ENCODE measurements at places on chromosomes 5 and 9. TPM values are rescaled to one million over a fixed set of nuclear protein-coding genes. Genes with fewer than 3 reads are reported as not detected.

GRCh38 chr9:134981829-134982228 is 64.1 kb upstream of the FCN1 start:
- H3K27me3 ChIP-seq = peaks cover 20% of the 10 kb centered on the region
- H3K4me3 ChIP-seq = no peak overlapping the region
- no peaks in the 10 kb centered on the region for H3K36me3 ChIP-seq
- no peaks in the 10 kb centered on the region for H3K4me1 ChIP-seq
- DNase-seq = no peak

DNA sequence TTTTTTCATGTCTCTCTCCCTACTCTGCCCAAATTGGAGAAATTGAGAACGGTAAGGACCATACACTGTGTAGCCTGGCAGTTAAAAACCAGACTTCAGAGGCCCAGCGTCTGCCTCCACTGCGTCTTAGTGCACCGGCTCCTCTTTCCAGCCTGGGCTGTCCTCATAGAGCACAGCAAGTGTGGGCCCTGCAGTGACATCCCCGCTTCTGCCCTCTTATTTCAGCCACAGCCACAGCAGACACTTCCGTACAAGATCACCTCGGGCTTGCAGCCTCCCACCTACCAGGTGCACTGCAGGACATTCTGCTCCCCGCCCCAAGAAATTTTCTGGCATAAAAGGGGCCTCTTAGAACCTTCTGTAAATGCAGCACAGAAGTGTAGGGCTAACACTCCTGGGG is 21.4 kb upstream of the SMIM23 start:
- H3K4me3 ChIP-seq = no peak overlapping the region
- peaks cover 2% of the 10 kb centered on the region for H3K36me3 ChIP-seq
- H3K27ac ChIP-seq = no peak overlapping the region
- H3K27me3 ChIP-seq = no peaks in the 10 kb centered on the region
- H3K4me1 ChIP-seq = no peaks in the 10 kb centered on the region

The ELAVL2 gene
- 26.0 TPM for total RNA-seq

DNA sequence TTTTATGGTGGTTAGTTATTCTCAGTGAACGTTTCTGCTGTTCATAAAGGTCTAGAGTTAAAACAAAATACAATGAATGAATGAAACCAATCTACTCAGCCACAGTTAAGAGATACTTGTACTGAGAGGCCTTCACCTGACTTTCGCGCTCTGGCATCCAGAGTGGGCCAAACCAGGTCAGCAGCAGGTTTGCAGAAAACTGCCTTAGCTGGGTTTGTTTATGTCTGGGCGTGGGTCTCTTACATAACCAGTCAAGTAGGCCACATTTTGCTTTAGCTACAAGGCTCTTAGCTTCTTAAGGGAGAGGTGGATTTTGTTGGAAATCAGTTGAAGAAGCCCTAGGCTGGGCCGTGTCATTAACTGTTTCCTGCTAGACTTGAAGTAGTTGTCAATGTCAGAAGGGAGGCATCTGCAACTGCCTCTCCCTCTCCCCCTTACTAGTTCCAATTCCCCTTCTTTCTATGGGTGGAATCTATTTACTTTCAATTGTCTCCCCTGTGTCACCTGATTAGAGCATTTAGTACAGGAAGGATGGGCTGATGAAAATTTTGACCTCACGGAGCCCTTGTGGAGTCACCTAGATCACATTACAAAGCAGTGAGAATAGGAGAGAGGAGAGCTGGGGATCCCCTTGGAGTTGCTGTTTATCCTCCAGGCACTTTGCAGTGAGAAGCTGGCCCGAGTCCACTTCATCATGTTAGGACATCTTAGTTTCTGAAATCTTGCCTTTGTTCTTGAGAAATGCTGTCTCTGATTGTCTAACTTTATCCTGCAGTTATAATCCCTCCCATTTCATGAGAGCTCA is 200.5 kb downstream of the ARHGEF28 start:
- H3K27me3 ChIP-seq = peaks cover 2% of the 10 kb centered on the region
- H3K4me3 ChIP-seq = no peak overlapping the region
- no peak overlapping the region for H3K27ac ChIP-seq
- DNase-seq = no peak
- no peaks in the 10 kb centered on the region for H3K4me1 ChIP-seq

DNA sequence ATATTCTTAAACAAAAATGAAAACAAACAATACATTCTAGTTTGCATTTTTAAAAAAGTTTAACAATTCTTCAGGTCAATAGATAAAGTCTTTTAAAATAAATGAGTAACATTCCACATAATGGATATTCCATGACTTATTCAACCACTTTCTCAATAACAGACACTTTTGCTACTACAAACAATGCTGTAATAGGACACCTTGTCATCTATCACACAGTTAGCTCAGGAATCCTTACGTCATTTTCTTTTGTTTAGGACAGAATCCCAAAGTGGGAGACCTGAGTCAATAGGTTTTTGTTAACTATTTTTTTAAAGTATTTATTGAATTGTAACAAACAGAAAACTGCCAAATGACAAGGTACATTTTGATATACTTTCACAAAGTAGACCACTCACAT is 72.5 kb downstream of the CEP120 start:
- H3K4me1 ChIP-seq = no peaks in the 10 kb centered on the region
- peaks cover 16% of the 10 kb centered on the region for H3K36me3 ChIP-seq
- no peak overlapping the region for H3K4me3 ChIP-seq
- no peak for DNase-seq
- no peak overlapping the region for H3K27ac ChIP-seq
- H3K27me3 ChIP-seq = no peaks in the 10 kb centered on the region

DNA sequence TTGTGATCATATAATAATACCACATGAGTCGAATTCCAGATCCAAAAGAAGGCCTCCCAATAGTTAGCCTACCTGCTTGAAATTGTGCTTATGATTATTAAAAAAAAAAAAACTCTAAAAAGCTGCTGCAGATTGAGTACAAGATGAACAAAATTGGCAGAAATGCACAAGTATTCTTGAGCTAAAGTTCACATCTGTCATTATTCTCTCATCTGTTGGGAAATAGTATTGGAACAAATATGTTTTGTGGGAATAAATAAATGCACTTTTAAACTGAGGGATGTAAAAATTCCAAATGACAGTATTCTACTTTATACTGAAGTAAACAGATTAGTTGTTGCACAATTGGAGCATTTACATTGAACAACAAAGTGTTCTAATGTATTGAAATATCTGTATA is 15.7 kb downstream of the DAB2 start:
- H3K27ac ChIP-seq = no peak overlapping the region
- H3K27me3 ChIP-seq = no peaks in the 10 kb centered on the region
- no peak overlapping the region for H3K4me3 ChIP-seq
- no peaks in the 10 kb centered on the region for H3K36me3 ChIP-seq
- no peaks in the 10 kb centered on the region for H3K4me1 ChIP-seq

GRCh38 chr5:3601061-3601710 is 5.6 kb downstream of the IRX1 start:
- no peak overlapping the region for H3K27ac ChIP-seq
- DNase-seq = no peak
- H3K4me3 ChIP-seq = peak overlapping the region; percentile 63
- H3K4me1 ChIP-seq = peaks cover 40% of the 10 kb centered on the region
- H3K27me3 ChIP-seq = peaks cover 82% of the 10 kb centered on the region

GRCh38 chr5:136853971-136854370 is 488.6 kb upstream of the TRPC7 start:
- no peak overlapping the region for H3K27ac ChIP-seq
- peaks cover 9% of the 10 kb centered on the region for H3K36me3 ChIP-seq
- no peak for DNase-seq
- no peak overlapping the region for H3K4me3 ChIP-seq
- H3K4me1 ChIP-seq = no peaks in the 10 kb centered on the region

The B4GALT7 gene
- total RNA-seq = 30.1 TPM

Measured in neural crest cell (in vitro differentiated cells).